ENCODE measurements at places on chromosomes 12 and 14. TPM values are rescaled to one million over a fixed set of nuclear protein-coding genes. Genes with fewer than 3 reads are reported as not detected.
A peak's percentile ranks its signal among the peaks of the same experiment; 100 is the strongest.

DNA sequence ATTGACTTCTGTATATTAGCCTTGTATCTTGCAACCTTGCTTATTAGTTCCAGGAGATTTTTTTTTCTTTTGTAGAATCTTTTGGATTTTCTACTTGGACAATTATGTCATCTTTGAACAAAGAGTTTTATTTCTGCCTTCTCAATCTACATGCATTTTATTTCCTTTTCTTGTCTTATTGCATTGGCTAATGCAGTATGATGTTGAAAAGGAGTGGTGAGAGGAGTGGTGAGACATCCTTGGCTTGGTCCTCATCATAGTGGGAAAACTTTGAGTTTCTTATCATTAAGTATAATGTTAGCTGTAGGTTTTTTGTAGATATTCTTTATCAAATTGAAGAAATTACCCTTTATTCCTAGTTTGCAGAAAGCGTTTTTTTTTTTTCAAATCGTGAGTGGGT, 80.6 kb downstream of the RFX4 start:
- DNase-seq, result no peak

GRCh38 chr12:49827401-49828099, 663 bp downstream of the NCKAP5L start:
- DNase-seq, result peak; percentile 64

The TSPAN11 gene
- total RNA-seq, result 3.4 TPM

The NYNRIN gene
- total RNA-seq, result 32.7 TPM

The SLCO1B1 gene
- total RNA-seq, result not detected
